B cell (primary cell): ENCODE measurements at places on chromosomes 13 and 19. TPM values are rescaled to one million over a fixed set of nuclear protein-coding genes. Genes with fewer than 3 reads are reported as not detected.

GRCh38 chr13:20378721-20379120 lies 146.6 kb upstream of the GJB6 start:
- no peak overlapping the region for H3K27ac ChIP-seq
- no peak for DNase-seq
- no peaks in the 10 kb centered on the region for H3K36me3 ChIP-seq

GRCh38 chr13:98544104-98544710 lies 32.7 kb downstream of the STK24 start:
- H3K4me3 ChIP-seq, result no peak overlapping the region
- H3K27me3 ChIP-seq, result no peaks in the 10 kb centered on the region
- H3K4me1 ChIP-seq, result peaks cover 43% of the 10 kb centered on the region
- H3K27ac ChIP-seq, result no peak overlapping the region
- H3K36me3 ChIP-seq, result no peaks in the 10 kb centered on the region

- no peaks in the 10 kb centered on the region for H3K36me3 ChIP-seq
- H3K4me1 ChIP-seq, result no peaks in the 10 kb centered on the region
- DNase-seq, result no peak
- no peaks in the 10 kb centered on the region for H3K27me3 ChIP-seq
- no peak overlapping the region for H3K27ac ChIP-seq
Measured at GRCh38 chr19:30342901-30343300, 29.3 kb upstream of the ZNF536 start.

GRCh38 chr13:101880581-101880980 lies 428.1 kb downstream of the ITGBL1 start:
- H3K27me3 ChIP-seq, result no peaks in the 10 kb centered on the region
- H3K27ac ChIP-seq, result no peak overlapping the region
- no peaks in the 10 kb centered on the region for H3K36me3 ChIP-seq
- no peak overlapping the region for H3K4me3 ChIP-seq

Gene MAP2K2
- total RNA-seq, result 137 and 138 TPM in 2 replicates

Gene PALM3
- not detected in 2 replicates for total RNA-seq

Gene KANK3
- 0.27 TPM in 1 of 2 replicates, not detected in the other for total RNA-seq

DNA sequence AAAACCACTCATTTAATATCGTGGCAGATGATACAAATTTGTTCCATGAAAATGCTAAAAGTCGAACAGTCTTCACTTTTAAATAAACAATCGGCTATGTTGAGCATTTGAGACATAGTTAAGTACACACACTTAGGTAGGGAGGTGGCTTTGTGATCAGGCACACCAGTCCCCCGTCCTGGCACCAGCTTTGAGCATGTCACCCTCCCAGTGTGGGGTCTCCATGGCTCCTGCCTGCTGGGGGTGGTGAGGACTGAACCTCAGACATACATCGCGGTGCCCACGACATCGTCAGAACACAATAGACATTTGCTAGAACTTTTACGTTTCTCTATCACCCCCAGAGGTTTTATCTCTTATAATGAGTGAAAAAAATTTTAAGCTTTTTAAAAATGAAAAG lies 62.0 kb downstream of the RFX2 start:
- no peak overlapping the region for H3K4me3 ChIP-seq
- no peak for DNase-seq
- no peaks in the 10 kb centered on the region for H3K36me3 ChIP-seq
- H3K27ac ChIP-seq, result no peak overlapping the region

Gene ACER1
- total RNA-seq, result not detected in 2 replicates

Gene LRRC8E
- total RNA-seq, result not detected in 2 replicates

GRCh38 chr19:57850553-57851017 lies 926 bp downstream of the ZNF587 start:
- peak overlapping the region; percentile 93 for H3K27ac ChIP-seq
- DNase-seq, result peak; percentile 19
- H3K4me1 ChIP-seq, result peaks cover 16% of the 10 kb centered on the region
- no peaks in the 10 kb centered on the region for H3K27me3 ChIP-seq

DNA sequence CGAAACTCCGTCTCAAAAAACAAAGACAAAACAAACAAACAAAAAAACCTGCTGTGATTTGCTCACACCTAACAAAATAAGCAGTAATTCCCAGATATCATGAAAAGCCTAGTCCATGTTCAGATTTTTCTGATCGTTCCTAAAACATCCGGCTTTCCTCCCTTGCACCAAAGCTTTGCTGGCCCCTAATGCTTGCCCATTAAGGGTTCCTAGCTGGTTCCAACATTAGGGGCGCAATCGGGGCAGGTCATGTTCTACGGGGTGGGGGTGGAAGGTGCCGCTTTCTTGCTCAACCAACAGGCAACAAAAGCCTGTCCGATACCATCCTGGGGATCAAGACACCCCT lies 25.5 kb upstream of the FXYD3 start:
- no peaks in the 10 kb centered on the region for H3K27me3 ChIP-seq
- H3K4me1 ChIP-seq, result peaks cover 56% of the 10 kb centered on the region
- no peak overlapping the region for H3K4me3 ChIP-seq
- H3K27ac ChIP-seq, result no peak overlapping the region

- no peaks in the 10 kb centered on the region for H3K4me1 ChIP-seq
- no peaks in the 10 kb centered on the region for H3K27me3 ChIP-seq
- H3K4me3 ChIP-seq, result no peak overlapping the region
- no peaks in the 10 kb centered on the region for H3K36me3 ChIP-seq
- no peak for DNase-seq
Measured at GRCh38 chr13:37403776-37404527, 194.6 kb downstream of the POSTN start.

Gene PRTN3
- total RNA-seq, result not detected in 2 replicates

DNA sequence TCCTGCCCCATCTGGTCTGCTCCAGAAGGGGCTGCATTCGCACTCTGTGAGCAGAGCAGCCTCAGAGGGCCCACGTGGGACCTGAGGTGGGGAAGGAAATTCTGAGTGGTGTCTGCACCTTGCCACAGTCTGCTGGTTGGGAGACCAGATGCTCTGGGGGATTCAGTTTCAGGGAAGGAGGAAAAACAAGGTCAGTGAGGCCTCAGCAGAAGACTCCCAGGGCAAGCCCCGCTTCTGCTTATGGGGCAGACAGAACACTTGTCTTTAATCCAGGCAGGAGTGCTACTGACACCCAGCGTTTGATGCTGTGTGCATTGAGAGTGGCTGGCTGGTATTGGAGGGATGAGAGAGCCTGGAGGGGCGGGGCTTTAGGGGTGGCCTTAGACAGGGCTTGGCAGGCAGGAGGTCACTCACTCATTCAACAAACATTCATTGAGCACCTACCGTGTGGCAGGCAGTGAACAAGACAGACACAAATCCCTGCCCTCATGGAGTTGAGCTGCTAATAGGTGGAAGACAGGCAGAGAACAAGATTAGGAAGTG lies 4.9 kb upstream of the CLEC17A start:
- no peaks in the 10 kb centered on the region for H3K36me3 ChIP-seq
- peak overlapping the region; percentile 42 for H3K27ac ChIP-seq
- peaks cover 65% of the 10 kb centered on the region for H3K4me1 ChIP-seq
- no peak overlapping the region for H3K4me3 ChIP-seq

Gene RAB3A
- 9.6 and 10.4 TPM in 2 replicates for total RNA-seq

Gene CD209
- not detected in 2 replicates for total RNA-seq

Gene ZNF154
- 40.4 and 42.8 TPM in 2 replicates for total RNA-seq

GRCh38 chr19:30376826-30377425 lies 4.7 kb downstream of the ZNF536 start:
- H3K36me3 ChIP-seq, result no peaks in the 10 kb centered on the region
- no peaks in the 10 kb centered on the region for H3K27me3 ChIP-seq
- H3K27ac ChIP-seq, result no peak overlapping the region
- no peaks in the 10 kb centered on the region for H3K4me1 ChIP-seq
- no peak for DNase-seq

DNA sequence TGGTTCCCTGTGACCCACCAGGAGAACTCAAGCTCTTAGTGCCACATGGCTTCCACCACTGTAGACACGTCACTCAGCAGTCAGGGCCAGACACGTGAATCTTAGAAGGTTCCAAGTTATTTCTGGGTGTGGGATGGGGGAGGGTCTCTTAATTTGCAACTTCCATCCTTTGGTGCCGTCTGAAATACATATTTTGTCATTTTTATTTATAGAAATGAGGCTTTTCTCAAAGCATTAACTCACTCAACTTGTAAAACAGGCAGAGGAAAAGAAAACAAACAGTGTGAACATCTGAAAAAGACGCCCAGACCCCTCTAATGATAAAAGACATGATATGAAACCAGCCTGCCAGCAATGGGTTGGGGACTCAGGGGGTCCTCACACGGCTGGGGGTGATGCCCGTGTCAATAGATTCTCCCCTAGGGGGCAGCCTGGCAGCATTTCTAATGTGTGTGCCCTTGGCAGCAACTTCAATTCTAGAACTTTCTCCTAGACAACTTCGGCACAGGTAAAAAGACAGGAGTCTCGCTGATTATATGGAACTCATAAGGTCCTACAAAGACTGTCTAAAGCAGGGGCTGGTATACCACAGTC lies 15.4 kb downstream of the PIP5K1C start:
- H3K27me3 ChIP-seq, result no peaks in the 10 kb centered on the region
- no peak for DNase-seq
- H3K4me1 ChIP-seq, result peaks cover 32% of the 10 kb centered on the region
- H3K4me3 ChIP-seq, result no peak overlapping the region
- no peak overlapping the region for H3K27ac ChIP-seq

Gene CBARP
- total RNA-seq, result 0.12 TPM in 1 of 2 replicates, not detected in the other

Gene VAV1
- total RNA-seq, result 98.8 and 104 TPM in 2 replicates

DNA sequence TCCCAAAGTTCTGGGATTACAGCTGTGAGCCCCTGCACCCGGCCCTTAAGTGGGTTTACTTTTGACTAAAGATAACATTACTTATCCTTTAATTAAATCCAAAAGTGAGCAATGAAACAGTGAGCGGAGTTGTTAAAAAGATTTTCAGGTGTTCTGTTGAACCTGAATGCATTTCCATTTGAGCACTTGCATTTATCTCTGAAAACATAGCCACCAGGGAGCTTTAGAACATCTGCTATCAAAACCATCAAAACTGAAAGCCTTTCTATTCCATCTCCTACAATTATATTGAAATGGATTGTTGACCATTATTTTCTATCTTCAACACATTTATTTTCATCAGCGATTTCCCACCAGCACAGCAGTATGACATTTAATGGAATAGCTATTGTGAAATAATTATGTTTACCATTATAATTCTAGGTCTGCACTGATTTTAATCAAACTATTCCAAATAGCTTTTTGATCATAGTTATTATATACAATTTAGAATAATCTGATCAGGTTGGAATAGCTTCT lies 269.0 kb downstream of the FGF14 start:
- no peaks in the 10 kb centered on the region for H3K4me1 ChIP-seq
- no peak for DNase-seq
- H3K36me3 ChIP-seq, result no peaks in the 10 kb centered on the region
- no peaks in the 10 kb centered on the region for H3K27me3 ChIP-seq
- no peak overlapping the region for H3K27ac ChIP-seq

DNA sequence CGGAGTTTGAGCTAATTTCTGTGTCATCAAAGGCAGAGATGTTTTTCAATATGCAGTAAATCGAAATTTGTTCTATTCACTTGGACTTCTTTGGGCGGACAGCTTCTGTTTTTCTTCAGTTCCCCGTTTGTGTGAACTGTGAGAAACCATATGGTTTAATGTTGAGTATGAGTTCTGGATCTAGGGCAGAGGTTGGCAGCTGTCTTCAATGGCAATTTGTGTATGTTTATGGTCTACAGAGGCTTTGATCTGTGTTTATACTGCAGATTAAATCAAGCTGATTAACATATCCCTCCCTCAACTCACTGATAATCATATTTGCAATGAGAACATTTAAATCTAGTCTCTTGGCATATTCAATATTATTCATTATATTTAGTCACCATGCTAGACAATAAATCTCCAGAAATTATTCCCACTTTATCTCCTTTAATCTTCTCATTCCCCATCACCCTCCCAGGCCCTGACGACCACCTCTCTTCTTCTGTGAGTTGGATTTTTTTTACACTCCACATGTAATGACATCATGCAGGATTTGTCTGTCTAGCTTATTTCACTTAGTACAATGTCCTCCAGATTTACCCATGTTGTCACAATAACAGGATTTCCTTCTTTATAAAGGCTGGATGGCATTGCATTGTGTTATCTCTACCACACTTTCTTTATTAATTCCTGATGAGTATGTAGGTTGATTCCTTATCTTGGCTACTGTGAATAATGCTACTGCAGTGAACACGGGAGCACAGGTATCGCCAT lies 9.0 kb downstream of the ZNF331 start:
- H3K27me3 ChIP-seq, result no peaks in the 10 kb centered on the region
- no peak overlapping the region for H3K4me3 ChIP-seq
- H3K4me1 ChIP-seq, result no peaks in the 10 kb centered on the region
- no peak overlapping the region for H3K27ac ChIP-seq
- peak; percentile 26 for DNase-seq

GRCh38 chr19:18982669-18983068 lies 41.7 kb upstream of the HOMER3 start:
- H3K27me3 ChIP-seq, result peaks cover 5% of the 10 kb centered on the region
- H3K4me1 ChIP-seq, result no peaks in the 10 kb centered on the region
- H3K27ac ChIP-seq, result no peak overlapping the region

- no peaks in the 10 kb centered on the region for H3K27me3 ChIP-seq
- no peak overlapping the region for H3K27ac ChIP-seq
- no peak for DNase-seq
- no peaks in the 10 kb centered on the region for H3K36me3 ChIP-seq
- H3K4me1 ChIP-seq, result peaks cover 21% of the 10 kb centered on the region
Measured at GRCh38 chr13:108323031-108323430, 53.5 kb downstream of the TNFSF13B start.

GRCh38 chr13:114143806-114144605 lies 11.6 kb upstream of the RASA3 start:
- no peaks in the 10 kb centered on the region for H3K27me3 ChIP-seq
- H3K27ac ChIP-seq, result peak overlapping the region; percentile 48
- H3K4me3 ChIP-seq, result no peak overlapping the region
- H3K4me1 ChIP-seq, result peaks cover 88% of the 10 kb centered on the region
- no peaks in the 10 kb centered on the region for H3K36me3 ChIP-seq

- H3K36me3 ChIP-seq, result no peaks in the 10 kb centered on the region
- no peak overlapping the region for H3K27ac ChIP-seq
- H3K27me3 ChIP-seq, result peaks cover 18% of the 10 kb centered on the region
Measured at GRCh38 chr19:51066393-51067186, 1.7 kb upstream of the KLK13 start.

GRCh38 chr19:4523306-4524110 lies 5.2 kb upstream of the PLIN4 start:
- H3K4me3 ChIP-seq, result no peak overlapping the region
- H3K27me3 ChIP-seq, result no peaks in the 10 kb centered on the region
- no peaks in the 10 kb centered on the region for H3K4me1 ChIP-seq
- no peaks in the 10 kb centered on the region for H3K36me3 ChIP-seq
- no peak overlapping the region for H3K27ac ChIP-seq

Gene KLK2
- 1.7 TPM in 2 replicates for total RNA-seq

DNA sequence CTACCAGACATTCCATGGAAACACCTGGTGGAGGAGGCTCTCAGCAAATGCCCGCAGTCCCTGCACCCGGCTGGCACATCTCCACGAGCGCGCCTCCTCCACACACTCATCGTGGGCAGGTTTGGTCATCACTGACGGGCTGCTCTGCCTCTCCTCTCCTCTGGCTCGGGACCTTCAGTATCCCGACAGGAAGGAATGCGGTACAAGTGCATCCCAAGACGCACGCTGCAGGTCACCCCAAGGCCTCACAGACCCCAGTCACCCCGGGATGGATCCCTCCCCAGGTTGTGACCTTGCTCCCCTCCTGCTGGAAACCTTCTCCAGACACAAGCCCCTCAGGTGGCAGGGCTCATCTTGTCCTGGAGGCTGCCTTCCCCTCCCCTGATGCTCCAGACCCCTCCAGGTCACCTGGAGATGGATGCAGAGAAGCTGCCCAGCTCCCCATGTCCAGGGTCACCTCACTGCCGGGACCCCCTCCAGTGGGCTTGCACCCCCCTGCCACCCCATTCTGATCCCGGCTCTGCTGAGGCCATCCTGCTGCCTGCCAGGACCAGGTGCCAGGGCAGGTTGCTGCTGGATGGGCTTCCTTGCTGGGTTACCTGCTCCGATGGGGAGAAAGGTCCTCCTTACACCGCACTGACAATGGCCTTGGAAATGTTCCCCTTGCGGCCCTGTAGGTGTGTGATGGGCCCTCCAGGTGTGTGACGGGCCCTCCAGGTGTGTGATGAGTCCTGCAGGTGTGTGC lies 29.9 kb downstream of the C13orf46 start:
- no peaks in the 10 kb centered on the region for H3K27me3 ChIP-seq
- H3K36me3 ChIP-seq, result no peaks in the 10 kb centered on the region
- no peak for DNase-seq
- H3K4me3 ChIP-seq, result no peak overlapping the region
